HT-29 (cell line): ENCODE measurements at places on chromosomes 11 and 22. TPM values are rescaled to one million over a fixed set of nuclear protein-coding genes. Genes with fewer than 3 reads are reported as not detected.
A peak's percentile ranks its signal among the peaks of the same experiment; 100 is the strongest.

DNA sequence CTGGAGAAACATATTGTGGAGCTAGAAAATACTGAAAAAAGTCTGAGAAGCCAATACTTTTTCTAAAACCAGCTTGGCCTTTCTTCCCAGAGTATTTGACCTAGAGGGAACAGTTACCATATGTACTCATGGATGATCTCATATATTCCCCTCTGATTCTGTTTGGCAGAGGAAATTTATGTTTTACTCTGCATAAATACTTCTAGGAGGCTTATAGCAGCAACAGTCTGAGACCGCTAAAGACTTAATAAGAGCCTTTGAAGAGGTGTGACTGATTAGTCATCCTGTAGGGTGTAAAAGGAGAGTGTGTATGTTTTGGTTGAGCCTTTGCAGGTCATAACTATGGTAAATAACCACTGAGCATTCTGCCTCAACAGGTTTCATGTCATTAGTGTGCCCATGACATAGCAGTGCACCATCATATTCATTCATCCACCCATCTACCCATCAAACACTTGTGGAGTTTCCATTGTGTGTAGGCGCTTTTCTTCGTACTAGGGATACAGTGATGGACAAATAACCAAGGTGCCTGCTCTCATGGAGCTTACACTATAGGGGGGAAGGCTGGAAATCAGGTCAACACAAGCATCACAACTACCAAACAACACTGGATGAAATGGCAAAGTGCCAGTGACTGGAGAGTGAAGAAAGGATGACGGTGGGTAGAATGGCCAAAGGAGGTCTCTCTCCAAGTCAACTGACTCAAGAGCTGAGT lies 44.5 kb downstream of the TRAF6 start:
- no peak for DNase-seq

GRCh38 chr11:63532117-63532516 lies 4.5 kb upstream of the PLAAT4 start:
- peak; percentile 16 for DNase-seq

Gene GRAP2
- not detected in 2 replicates for total RNA-seq

Gene OR8H3
- not detected in 2 replicates for total RNA-seq

Gene PATE4
- total RNA-seq = not detected in 2 replicates
